ENCODE measurements at places on chromosomes 7 and 10.

GRCh38 chr10:64617085-64617484 is 1095.9 kb downstream of the REEP3 start:
- no peak for DNase-seq

DNA sequence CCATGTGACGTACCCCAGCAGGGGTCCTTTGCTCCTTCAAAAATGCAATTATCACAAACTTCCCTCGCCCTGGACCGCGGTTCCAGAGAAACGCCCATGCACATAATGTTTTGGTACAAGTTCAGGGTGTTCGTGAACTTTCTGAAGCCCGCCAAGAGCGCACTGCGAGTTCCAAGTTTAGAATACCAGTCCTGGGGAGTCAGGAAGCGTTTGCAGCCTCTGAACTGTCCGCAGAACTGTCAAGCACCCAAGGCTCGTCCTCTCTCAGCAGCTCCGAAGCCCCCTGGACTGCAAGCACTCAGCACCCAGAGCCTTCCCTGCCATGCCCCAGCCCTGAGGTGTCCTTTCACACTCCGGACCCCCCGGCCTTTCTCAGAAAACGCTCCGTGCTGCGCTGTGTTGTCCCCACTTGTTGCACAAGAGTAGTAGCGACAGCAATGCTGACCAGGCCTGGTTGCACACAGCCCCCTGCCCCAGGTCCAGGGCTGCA is 30.3 kb downstream of the CALML3 start:
- peak; percentile 24 for DNase-seq

DNA sequence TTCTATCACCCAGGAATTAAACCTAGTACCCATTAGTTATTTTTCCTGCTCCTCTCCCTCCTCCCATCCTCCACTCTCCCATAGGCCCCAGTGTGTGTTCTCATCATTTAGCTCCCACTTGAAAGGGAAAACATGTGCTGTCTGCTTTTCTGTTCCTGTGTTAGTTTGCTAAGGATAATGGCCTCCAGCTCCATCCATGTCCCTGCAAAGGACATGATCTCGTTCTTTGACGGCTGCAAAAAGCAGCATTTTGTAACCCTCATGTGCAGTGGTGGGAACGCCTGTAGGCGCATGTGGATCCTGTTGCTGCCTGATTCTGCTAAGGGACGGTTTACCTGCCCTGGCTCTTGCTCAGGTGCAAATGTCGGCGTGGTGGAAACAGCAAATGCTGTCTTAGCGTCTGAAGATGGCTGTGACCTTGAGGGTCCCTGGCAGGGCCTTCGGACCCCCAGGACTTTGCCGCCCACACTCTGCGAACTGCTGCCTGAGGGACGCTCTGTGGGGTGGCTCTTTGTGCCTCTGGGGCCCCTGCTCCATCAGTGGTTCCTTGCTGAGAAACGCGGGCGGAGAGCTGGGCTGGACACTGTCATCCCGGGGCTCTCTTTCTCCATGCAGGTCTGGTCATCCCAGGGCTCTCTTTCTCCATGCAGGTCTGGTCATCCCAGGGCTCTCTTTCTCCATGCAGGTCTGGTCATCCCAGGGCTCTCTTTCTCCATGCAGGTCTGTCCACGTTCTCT is 5.6 kb upstream of the MTG1 start:
- DNase-seq, result no peak

DNA sequence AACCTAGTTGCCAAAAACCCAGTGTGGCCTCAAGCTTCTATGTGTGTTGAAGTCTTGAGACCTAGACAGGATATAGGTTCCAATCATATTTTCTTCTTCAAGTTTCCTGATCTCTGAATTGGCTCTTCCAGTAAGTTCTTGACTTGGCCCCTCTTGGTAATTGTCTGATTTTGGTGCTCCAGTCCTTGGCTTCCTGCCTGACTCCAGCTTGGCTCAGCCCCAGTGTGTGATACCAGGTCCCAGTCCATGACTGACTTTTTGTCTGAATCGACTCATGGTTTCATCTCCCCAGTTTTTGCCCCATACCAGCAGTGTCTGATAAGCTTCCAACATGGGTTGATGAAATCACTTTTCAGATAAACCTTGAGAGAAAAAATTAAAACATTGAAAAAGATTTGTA is 72.3 kb downstream of the FAS start:
- no peak for DNase-seq

DNA sequence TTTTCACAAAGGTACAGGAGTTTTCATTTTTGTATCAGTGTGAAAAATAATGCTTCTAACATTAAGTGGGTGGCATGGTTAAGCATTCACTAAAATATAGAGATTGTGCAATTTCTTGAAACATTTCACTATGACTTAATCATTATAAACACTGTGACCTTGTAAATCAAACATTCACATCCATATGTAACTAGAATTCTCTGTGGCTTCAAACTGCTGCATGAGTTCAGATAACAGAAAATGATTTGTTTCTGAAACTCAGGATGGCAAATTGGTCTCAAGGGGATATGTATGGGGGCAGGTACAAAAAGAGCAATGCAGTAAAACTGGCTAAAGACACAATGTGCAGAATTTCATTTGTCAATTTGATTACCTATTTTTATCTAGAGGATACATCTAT is 3.8 kb downstream of the FAM133B start:
- DNase-seq, result no peak

DNA sequence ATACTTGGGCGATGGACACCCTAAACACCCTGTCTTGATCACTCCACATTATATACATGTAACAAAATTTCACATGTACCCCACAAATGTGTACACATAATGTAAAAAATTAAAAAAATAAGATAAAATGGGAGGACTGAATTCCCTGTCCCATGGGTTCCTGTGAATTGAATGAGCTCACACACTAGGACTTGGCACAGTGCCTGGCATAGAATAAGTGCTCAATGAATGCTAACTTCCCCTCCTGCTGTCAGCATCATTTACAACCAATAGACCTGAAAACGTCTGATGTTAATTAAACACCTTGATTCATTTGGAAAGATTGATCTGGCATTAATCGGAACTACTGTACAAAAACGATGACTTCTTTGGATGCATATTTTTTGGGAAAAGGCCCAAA is 117.3 kb upstream of the ZNF438 start:
- no peak for DNase-seq

DNA sequence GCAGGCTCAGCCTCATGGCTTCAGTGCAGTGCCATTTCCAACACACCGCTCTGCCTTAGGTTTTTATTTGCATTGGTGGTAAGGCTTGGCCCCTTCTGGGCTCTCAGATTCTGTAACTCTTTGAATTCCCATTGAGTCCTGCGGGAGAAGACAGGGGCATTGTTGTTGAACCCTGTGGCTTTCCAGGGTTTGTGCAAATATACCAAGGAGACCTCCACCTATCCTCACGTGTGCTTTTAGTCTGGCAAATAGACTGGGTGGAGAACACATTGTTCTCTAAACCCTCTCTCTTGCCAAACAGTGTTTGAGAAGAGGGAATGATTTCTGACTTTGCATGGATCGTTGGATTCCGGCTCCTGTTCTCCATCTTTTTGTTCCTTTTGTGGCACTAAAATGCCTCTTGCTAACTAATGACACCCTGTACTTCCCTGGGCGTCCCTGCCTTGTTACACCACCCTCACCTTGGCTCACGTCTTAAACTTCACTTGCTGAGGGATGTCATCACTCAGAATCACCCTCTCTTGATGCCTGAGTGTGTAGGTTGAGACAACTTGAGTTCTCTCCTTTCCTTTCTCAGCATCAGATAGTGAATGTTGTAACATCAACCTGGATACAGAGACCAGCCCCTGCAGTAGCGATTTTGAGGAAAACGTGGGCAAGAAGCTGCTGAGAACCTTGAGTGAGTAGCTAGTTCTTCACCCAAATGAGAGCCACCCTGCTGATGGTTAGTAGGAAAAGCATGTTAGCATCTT is 40.5 kb downstream of the GOT1 start:
- DNase-seq, result no peak

- DNase-seq, result no peak
Observed at GRCh38 chr10:75726522-75727483, 295.4 kb downstream of the LRMDA start.

- no peak for DNase-seq
Observed at GRCh38 chr7:133353775-133354174, 100.9 kb downstream of the EXOC4 start.

- DNase-seq, result no peak
Observed at GRCh38 chr7:99188221-99188620, 19.7 kb downstream of the KPNA7 start.

DNA sequence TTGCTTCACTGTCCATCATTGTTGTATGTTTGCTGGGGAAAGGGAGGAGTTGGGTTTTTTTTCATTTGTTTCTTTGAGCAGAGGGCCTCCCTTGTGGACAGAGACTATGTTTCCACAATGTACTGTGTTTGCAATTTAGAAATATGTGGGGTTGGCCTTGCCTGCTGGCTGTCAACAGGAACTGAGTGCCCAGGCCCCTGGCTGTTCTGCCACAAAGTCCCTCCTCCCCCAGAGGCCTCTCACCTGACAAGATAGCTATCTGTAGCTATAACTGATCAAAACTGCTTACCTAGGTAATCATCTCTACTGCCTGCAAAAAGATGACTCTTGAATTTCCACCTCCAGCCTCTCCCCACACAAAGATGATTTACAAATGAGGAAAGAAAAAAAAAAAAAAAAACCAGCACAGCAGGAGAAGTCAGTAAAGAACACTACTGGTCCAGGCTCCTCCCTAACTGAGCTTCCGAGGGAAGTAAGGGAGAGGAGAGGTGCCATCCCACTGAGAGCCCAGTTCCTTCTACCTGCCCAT is 121.8 kb downstream of the SGMS1 start:
- no peak for DNase-seq

- DNase-seq, result no peak
Observed at GRCh38 chr10:9613338-9614075, 1404.2 kb upstream of the CELF2 start.

DNA sequence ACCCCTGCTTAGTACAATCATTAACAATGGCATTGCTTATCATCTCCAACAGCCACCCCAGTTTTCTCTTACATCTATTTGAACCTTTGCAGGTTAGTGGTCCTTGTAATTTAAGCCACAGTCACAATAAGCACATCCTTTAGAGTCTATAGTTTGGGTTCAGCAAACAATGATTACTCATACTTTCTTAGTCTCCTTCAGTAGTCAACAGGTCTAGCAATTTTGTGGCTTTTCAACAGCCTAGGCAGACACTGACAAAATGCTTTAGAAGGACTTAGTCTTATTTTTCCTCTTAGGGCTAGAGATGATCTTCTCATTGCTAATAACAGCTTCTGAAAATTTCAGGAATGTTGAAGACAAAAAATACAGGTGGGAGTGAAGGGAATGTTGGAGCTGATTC is 32.3 kb upstream of the FAM204A start:
- DNase-seq, result no peak

DNA sequence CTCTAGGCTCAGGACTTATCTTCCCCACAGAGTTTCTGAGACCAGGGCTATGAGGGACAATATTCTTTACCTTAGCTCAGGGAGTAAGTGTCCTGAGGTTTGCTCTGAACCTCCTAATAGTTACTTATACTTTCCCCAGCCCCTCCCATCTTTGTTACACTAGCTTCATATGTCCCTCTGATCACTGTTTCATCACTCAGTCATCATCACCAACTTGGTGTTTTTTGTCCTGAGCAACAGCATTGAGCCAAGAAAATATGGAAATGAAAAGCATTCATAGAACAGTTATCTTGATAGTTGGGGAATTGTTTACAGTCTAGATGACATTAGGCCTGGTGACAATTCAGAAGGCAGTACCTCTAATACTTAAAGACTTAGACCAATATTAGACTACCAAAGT is at the start of gene PRSS37:
PRSS37 (minus strand) TSS at position 101 of the 400 bp plus-strand sequence. CDS start 436 bp downstream, outside the sequence.
- DNase-seq, result no peak

DNA sequence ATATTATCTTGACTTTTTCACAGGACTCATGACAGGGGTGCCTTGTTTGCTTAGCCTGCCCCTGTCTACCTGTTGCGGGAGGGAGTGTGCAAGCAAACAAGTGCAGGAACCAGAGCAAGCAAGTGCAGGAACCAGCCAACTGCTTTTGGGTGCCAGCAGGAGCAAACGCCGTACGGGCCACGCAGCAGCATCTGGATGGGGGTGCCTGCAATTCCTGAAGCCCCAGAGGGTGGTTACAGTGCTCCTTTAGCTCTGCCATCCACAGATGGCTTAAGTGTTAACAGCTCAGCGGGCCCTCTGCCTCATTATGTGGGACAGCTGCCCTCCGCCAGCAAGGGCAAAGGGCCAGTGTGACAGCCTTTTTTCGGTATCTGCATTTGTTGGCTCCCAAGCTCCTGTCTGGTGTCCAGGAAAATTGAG is 83.5 kb downstream of the MICU1 start:
- no peak for DNase-seq

DNA sequence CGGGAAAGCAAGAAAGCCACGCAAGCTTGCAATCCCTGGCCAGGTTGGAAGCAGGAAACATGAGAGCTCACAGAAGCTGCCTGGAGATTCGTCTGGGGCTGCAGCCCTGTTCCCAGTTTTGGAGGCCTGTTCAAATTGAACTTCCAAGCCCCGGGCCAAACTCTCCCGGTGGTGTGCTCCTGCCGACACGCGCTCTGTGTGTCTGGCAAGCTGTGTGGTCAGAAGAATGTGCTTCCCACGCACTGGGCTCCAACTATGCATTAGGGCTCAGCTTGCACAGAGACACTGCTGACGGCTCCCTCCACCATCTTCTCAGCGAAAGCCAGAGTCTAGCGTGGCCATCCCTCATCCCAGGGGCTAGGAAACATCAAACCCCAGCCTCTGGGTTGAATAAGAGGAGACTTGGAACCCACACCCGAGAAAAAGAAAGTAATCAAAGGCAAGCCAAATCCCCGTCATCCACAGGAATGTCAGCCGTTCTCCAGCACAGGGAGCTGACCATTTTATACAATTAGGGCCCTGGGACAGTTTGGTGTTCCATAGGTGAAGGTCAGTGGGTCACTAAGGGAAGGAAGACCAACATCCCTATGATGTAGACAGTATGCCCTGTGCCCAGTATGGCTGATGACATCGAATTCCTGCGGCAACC is 107.2 kb downstream of the FGFR2 start:
- DNase-seq, result no peak

DNA sequence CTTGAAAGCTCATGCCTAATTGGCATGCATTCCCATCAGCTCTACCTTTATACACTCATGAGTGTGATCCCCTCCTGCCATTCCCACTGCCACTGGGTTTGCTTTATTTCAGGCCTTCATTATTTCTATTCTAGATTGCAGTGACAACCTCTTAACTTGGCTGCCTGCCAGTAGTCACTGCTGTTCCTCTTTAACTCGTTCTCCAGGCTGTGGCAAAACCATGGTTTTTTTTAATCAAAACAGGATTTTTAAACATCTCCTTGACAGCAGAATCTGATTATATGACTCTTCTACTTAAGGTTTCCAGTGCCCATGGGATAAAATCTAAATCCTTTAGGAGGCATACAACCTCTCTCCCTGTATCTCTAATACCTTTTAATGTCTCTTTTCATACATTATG is 223.7 kb upstream of the PCDH15 start:
- no peak for DNase-seq

DNA sequence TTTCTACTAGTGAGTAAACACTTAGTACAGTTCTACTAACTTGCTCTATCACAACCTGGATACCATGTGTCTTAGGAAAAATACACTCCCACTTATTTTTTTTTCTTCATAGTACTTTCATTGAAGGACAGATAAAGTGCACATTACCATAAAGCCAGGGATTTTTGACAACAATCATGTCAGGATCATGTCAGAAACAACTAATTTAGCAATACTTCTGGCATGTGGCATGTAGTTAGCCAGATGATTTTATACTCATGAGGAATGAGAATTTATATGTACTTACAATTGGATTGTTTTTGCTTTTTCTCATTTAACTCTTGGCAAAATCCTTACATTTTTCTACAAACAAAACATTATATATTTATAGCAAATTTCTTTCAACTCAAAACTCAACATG is 630.7 kb upstream of the GRM3 start:
- no peak for DNase-seq
